ENCODE measurements at places on chromosomes 16 and 17.

DNA sequence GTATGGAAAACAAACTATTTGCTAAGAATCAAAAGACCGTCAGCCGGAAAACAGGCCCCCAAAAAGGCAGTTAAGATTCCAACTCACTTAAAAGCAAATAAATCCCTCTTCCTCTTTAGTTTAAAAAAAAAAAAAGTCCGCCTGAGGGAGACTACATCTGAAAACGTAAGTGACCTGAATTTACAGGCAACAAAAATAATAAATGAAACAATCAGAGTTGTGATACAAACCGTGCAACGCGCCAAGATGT, 1.1 kb downstream of the KANSL1 start:
- no peak for DNase-seq

GRCh38 chr17:48176471-48176855, 68.9 kb downstream of the SNX11 start:
- DNase-seq, result no peak

GRCh38 chr17:27993161-27993695, 49.2 kb upstream of the NLK start:
- DNase-seq, result no peak

DNA sequence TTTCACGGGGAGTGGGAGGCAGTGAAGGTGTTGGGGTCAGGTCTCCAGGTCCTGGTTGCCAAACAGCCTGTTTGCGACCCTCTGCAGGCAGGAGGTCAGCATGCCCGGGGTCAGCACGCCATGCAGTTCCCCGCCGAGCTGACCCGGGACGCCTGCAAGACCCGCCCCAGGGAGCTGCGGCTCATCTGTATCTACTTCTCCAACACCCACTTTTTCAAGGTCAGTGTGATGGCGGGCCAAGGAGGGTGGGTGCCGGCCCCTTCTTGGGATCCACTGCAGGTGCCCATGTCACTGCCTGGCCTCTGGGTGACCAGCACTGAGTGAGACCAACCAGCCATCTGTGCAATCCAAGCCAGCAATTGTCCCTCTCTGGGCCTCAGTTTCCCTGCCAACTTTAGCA, 21.3 kb downstream of the ADGRG5 start:
- no peak for DNase-seq

DNA sequence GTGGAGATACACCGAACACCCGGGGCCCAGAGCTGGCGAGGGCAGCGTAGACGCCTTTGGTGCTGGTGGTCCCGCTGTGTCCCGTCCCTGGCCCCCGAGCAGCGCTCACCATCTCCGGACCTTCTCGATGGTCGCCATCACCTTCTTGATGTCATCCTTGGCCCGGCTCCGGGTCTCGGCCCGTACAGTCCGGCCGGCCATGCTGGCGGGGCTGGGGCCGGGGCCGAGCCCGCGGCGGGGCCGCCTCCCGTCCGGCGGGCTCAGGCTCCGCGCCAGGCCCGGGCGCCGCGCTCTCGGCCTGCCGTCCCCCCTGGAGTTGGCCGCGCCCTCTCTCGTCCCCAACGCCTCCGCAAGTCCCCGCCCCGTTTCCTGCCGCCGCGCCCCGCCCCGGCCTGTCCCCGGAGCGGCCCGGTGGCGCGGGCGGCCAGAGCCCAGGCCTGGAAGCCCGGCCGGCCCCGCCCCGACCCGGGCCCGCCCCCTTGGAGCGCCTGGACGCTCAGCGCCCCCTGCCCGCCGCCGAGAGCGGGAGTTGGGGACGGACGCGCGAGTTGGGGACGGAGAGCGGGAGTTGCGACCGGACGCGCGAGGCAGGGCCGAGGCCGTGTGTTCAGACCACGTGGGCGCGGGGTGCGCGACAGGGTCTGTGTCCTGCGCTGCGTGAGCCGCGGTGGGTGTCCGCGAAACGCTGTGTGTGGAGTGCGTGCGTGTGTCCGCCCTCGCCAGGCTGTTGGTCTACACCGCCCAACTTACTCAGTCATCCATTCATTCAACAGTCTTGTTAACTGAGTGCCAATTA, at the start of gene BCL7C:
TSS of gene BCL7C (minus strand) at position 334 of the 796 bp plus-strand sequence. CDS start at position 201, 133 bp downstream.
- DNase-seq, result peak; percentile 81

DNA sequence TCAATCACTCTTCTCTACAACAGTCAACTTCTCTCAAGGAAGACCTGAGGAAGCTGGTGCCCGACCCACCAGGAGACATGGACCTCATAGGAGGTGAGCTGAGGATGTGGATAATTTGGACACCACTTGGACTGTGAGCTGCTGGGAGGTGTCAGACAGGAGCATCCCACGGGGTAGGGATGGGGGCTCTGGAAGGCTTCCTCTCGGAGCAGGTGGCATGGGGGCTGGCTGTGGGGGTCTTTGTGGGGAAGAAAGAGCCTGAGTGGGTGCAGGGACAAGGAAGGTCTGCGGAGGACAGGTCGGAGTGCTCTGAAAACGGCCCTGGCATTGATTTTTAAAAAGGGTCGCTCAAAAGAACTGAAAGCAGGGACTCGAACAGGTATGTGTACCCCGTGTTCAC, 64.0 kb downstream of the TBC1D16 start:
- no peak for DNase-seq

DNA sequence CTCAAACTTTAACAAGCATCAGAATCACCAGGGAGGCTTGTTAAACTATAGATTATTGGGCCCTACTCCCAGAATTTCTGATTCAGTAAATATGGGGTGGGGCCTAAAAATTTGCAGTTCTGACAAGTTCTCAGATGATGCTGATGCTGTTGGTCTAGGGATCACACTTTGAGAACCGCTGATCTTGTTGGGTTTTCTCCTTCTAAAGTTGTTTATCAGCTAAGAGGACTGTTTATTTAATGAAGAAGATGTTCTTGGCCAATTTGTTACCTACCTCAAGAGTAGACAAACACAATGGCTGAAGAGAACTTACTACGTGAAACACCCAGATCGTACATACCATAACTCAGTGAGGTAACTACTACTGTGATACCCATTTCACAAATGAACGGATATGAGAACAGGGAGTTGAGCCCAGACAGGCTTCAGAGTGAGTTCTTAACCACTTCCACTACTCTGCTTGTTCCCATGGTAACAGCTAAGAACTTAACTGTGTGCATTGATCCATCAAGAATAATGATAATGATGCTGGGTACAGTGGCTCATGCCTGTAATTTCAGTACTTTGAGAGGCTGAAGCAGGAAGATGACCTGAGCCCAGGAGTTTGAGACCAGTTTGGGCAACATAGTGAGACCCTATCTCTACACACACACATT, 85.3 kb upstream of the NSRP1 start:
- peak; percentile 1 for DNase-seq

DNA sequence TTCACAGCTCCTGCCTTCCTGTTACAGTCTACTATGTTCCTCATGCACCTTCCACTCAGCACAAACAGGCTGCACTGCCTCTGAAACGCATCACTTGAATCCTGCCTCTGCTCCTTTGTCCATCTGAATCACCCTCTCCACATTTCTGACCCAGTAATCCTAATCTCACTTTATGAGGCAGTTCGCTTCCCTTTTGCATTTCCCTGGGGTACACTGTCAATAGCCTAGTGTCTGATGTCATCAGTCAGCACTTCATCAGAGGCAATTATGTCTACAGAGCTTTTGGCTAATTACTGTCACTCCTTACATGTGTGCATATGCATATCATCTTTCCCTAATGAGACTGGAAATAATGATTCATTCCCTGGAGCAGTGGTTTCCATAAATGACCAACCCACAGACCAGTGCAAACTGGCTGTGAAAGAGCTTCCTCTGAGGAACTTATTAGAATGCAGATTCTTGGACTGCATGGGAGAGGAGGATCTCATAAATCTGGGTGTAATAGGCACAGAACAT, 23.6 kb downstream of the CA4 start:
- no peak for DNase-seq

DNA sequence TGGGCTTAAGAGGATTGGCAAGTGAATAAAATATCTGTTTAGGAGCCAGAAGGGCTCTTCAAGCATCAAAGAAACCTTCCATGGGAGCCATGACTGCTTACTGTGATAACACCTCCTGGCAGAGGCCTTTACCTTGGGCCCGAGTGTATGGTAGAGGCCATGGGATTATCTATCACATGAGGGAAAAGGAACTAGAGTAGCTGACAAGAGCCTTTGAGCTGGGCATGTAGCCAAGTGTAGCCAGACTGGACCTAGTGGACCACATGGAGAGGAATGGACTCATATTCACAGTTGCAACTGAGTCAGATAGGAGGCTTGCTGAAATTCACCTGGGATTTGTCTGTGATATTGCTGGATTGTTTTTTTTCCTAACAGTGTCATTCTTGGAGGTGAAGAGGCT, 276.0 kb upstream of the ZFHX3 start:
- no peak for DNase-seq

DNA sequence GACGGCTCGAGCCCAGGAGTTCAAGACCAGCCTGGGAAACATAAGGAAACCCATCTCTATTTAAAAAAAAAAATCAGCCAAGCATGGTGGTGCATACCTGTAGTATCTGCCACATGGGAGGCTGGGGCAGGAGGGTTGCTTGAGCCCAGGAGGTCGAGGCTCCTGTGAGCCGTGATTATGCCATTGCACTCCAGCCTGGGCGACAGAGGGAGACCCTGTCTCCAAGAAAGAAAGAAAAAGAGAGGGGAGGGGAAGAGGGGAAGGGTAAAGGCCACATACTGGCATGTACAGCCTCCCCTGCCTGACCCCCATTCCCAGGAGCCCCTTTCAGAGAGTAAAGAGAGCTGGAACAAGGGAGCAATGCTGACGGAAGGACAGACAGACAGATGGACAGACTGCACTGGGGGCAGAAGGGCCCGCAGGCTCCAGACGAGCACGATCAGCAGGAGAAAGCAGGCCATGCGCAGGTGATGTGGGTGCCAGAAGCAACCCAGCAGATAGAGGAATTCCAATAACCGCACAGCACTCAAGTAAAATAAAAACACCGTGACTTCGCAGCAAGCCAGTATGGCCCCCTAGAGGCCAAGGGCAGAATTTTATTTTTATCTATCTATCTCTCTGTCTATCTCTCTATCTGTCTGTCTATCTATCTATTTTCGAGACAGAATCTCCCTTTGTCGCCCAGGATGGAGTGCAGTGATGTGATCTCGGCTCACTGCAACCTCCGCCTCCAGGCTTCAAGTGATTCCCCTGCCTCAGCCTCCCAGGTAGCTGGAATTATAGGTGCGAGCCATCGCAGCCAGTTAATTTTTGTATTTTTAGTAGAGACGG, 27.1 kb upstream of the SNN start:
- DNase-seq, result peak; percentile 82

DNA sequence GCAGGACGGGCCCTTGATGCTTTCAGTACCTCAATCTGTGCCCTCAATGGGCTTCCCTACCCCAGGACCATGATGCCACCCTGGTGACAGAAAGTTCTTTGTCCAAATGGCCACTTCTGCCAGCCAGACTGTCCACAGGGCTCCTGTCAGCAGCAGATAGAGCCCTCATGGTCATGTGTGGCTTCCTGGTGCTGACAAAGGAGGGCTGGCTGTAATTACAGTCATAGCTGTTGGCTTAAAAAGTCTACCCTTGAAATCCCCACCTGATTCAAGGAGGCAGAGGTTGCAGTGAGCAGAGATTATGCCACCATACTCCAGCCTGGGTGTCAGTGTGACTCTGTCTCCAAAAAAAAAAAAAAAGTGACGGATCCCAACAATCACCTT, 3.3 kb downstream of the TRPV2 start:
- DNase-seq, result no peak

DNA sequence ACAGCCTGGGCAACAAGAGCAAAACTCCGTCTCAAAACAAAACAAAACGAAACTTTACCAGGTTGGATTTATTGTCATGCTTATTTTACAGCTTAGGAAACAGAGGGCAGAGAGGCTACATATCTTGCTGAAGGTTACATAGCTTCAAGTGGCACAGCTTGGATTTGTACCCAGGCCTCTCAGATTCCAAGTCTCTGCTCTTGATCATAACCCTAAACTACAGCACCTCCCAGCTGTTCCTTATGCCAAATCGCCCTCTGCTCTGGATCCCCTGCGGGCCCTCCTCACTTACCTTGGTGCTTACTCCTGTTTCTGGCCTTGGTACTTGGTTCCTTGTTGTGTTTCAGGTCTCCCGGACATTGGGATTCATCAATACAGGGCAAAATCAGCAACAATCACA, 11.7 kb upstream of the CUEDC1 start:
- DNase-seq, result no peak

DNA sequence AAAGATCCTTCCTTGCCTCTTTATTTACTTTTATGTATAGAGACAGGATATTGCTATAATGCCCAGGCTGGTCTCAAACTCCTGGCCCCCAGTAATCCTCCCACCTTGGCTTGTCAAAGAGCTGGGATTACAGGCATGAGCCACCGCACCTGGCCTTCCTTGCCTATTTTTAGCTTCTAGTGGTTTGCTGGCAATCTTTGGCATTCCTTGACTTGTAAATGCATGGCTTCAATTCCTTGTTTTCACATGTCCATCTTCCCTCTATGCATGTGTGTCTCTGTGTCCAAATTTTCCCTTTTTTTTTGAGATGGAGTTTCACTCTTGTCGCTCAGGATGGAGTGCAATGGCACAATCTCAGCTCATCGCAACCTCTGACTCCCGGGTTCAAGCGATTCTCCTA, 22.5 kb downstream of the HEXIM2 start:
- DNase-seq, result no peak

- DNase-seq, result no peak
Measured at GRCh38 chr16:75965504-75966374, 239.4 kb upstream of the CPHXL start.

GRCh38 chr17:2400877-2401425, at the start of gene MNT:
Gene MNT (minus strand): TSS chr17:2401060. CDS start chr17:2400712, 348 bp downstream.
- DNase-seq, result peak; percentile 97

GRCh38 chr17:49226771-49227435, 3.7 kb downstream of the PHOSPHO1 start:
- no peak for DNase-seq

DNA sequence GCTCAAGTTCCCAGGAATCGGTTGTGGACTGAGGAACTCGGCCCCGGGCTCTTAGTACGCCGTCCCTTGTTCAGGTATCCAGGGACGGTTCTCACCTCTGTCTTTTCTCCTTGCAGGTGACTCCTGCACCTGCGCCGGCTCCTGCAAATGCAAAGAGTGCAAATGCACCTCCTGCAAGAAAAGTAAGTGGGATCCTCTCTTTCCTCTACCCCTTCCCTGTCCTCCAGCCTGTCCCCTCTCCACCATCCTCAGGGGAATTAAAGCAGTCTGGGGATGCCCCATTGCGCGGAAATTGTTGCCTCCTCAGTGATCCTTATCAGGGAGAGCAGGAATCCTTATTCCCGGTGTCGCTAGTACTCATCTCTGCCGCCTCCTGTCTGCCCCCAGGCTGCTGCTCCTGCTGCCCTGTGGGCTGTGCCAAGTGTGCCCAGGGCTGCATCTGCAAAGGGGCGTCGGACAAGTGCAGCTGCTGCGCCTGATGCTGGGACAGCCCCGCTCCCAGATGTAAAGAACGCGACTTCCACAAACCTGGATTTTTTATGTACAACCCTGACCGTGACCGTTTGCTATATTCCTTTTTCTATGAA, 585 bp downstream of the MT2A start:
- no peak for DNase-seq

DNA sequence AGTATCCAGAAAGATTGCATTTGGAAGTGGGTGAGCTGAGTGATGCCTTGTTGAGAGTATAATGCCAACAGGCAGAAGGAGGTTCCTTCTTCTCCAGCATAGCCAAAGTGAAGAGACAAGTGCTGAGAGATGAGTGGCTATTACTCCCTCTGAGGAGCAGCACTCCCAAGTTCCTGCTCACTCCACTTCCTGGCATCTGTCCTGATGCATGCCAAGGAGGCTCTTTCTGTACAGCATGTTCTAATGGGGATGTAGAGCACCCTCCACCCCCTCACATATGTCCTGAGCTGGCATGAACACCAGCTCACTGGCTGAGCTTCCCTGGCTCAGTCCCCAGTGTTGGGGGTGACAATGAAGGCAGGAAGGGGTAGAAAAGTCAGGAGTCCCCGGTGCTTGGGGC, 44.2 kb upstream of the DNAH9 start:
- DNase-seq, result no peak
